ENCODE measurements at places on chromosomes 4 and X.

- DNase-seq = no peak
These were observed 121.0 kb upstream of the DIAPH2 start for GRCh38 chrX:96563646-96564045.

DNA sequence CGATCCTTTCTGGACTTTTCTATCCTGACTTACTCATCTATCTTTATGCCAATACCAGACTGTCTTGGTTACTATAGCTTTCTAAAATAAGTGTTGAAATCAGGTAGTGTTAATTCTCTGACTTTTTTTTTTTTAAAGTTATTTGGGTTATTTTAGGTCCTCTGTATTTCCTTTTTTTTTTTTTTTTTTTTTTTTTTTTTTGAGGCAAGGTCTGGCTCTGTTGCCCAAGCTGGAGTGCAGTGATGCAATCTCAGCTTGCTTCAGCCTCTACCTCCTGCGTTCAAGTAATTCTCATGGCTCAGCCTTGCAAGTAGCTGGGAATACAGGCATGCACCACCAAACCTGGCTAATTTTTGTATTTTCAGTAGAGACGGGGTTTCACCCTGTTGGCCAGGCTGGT lies 2.8 kb upstream of the NELFA start:
- no peak for DNase-seq

- peak; percentile 55 for DNase-seq
These were observed 2.5 kb upstream of the BRWD3 start for GRCh38 chrX:80812176-80812575.

GRCh38 chrX:103927030-103927429 lies 35.4 kb upstream of the TMSB15B start:
- no peak for DNase-seq

DNA sequence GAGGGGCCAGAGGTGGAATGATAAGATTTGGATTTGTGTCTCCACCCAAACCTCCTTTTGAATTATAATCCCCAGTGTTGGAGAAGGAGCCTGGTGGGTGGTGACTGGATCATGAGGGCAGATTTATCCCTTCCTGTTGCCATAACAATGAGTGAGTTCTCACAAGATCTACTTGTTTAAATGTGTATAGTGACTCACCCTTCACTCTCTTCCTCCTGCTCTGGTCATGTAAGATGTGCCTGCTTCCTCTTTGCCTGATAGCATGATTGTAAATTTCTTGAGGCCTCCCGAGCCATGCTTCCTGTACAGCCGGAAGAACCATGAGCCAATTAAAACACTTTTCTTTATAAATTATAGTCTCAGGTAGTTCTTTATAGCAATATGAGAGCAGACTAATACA lies 348.6 kb downstream of the AR start:
- no peak for DNase-seq

GRCh38 chr4:119736559-119736958 lies 108.0 kb upstream of the PDE5A start:
- DNase-seq = no peak

- DNase-seq = no peak
These were observed 1.3 kb upstream of the TIGD2 start for GRCh38 chr4:89109841-89110540.

DNA sequence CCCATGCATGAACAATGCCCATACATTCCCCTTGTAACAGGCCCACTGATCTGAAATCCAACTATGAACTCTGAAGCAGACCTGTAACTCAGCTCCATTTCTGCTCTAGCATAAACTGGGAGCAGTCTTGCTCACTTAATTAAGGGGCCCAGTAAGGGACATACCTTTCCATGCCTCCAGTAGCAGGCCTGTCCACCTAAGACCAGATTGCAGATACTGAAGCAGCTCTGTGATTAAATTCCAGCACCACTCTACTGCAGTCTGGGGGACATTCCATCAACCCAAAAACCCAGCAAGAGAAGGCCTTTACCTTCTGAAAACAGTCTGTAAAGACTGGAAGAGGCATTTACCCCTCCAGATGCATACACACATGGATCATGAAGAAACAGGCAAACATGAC lies 162.0 kb upstream of the NEIL3 start:
- DNase-seq = no peak

- no peak for DNase-seq
These were observed 3.5 kb downstream of the GLRB start for GRCh38 chr4:157079441-157079840.

GRCh38 chr4:77538574-77539157 lies 67.0 kb upstream of the CXCL13 start:
- no peak for DNase-seq

GRCh38 chrX:140123446-140123845 lies 158.1 kb upstream of the CXorf66 start:
- DNase-seq = no peak

DNA sequence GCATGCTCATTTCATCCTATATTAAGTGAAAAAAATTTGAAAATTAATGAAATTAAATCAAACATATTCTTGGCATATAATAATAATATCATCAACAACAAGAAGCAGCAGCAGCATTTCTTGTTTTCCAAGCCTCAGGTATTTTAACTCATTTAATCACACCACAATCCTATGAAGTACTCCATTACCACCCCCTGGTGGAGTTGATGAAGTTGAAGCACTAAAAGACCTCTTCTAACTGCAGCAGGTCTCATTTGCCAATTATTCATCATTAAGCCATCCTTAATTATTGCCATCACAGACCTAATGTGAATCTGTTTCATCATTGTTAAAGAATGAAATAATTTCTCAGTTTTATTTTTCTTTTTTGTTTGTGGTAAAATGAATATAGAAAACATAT lies 801.4 kb upstream of the GRID2 start:
- no peak for DNase-seq

- peak; percentile 72 for DNase-seq
These were observed 947 bp upstream of the RPL10 start for GRCh38 chrX:154396973-154397887.

GRCh38 chrX:24899391-24899790 lies 116.4 kb downstream of the ARX start:
- no peak for DNase-seq

Measured in activated naive CD4-positive, alpha-beta T cell treated with anti-CD3 and anti-CD28 coated beads, Interleukin-2, amount 10 ng/mL, durations not matched to agents 7 days and 5 days (primary cell).